ENCODE measurements at places on chromosomes 3 and 15.

DNA sequence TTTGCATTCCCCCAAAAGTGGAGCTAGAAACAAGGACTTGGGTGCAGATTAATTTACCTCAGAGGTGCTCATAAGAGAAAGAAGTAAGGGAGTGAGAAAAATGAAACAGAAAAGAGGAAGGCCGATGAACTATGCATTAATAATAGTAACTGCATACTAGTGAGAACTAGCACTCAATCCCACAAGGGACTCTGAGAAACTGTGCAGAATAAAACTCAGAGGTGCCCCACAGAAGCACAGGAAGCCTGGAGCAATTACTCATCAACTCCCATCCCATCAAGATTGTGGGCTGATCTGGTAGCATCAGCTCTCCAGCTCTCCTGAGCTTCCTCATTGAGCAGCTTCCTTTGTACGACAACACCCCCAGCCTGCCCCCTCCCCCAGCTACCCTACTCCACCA, 50.8 kb downstream of the CLDN18 start:
- DNase-seq: no peak

GRCh38 chr3:45012577-45012976, 13.5 kb upstream of the CLEC3B start:
- no peak for DNase-seq

- no peak for DNase-seq
These were observed 78.1 kb downstream of the STT3B start for GRCh38 chr3:31610700-31611275.

GRCh38 chr3:72797773-72798543, 50.3 kb downstream of the SHQ1 start:
- no peak for DNase-seq

DNA sequence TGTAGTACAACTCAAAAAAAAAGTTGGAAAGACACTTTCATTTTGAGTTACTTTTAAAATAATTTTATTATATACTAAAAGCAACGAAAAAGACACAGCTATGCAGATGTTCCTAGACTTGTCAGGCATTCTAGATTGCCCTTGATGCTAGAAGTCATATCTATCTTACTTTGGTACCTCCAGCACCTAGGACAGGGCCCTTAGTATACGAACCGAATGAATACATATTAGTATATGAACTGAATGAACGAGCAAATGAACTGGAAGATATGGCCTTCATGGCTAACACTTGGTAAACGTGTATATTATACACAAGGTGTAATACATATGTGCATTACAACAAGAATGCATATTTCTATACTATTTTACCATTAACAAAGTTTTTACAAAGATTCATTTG, 24.1 kb downstream of the ATP13A5 start:
- DNase-seq: no peak

DNA sequence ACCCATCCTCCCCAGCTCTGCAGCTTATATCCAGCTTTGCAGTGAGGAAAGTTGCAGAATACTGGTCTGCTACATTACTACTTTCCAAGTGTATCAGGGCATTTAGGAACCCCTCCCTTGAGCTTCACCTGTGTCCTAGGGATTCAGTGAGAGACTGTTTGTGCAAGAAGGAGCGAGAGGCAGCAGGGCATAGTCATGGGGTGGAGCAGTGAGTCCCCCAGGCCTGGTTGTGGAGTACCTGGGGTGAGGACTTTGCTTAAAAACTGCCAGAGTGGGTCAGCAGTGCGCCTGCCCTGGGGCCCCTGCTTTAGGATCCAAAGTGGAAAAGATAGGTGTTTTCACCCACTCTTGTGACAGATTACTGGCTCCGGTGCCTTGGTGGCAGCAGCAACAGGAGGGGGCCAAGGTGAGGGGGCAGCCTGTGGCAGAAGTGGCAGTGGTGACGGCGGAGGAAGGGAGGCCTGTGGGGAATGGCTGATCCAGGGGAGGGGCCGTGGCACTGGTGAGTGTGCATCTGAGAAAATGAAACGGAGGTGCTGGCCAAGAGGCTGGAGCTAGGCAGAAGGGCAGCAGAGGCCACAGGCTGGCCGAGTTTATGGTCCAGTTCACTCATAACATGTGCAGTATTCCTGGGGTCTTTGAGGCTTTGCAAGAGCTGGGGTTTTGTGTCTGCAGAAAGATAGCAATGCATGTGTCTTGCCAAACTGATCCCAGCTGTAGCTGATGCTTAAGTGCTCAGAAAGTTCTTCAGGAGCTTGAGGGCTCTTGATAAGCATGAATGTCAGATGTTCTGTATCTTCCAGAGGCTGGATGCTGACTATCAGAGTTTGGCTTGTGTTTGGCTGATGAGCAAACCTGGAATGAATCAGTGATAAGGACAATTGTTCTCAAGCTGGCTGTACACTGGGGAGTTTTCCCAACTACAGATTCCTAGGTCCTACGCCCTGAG, 43.4 kb downstream of the GOLGA6A start:
- DNase-seq: no peak

DNA sequence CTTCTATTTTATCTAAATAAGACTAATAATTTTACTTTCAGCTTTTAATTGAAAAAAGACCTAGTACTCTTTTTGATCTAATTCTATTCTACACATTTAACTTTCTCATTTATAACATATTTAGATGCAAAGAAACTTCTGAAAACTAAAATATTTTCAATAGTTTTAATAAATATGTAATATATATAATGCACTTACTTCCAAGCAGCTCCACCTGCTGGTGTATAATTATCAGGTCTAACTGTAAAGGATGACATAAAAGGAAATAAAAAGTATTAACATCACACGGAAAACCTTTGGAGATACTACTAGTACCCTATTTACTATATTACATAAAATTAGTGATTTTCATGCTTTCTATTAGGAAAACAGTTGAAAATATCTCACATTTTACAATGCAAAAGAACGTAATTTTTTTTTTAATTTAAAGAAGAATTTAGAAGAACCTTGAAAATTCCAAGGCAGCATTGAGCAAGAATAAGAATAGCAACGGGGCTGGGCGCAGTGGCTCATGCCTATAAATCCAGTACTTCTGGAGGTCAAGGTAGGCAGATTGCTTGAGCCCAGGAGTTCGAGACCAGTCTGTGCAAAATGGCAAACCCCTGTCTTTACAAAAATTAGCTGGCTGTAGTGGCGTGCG, 10.2 kb downstream of the PLSCR5 start:
- no peak for DNase-seq

DNA sequence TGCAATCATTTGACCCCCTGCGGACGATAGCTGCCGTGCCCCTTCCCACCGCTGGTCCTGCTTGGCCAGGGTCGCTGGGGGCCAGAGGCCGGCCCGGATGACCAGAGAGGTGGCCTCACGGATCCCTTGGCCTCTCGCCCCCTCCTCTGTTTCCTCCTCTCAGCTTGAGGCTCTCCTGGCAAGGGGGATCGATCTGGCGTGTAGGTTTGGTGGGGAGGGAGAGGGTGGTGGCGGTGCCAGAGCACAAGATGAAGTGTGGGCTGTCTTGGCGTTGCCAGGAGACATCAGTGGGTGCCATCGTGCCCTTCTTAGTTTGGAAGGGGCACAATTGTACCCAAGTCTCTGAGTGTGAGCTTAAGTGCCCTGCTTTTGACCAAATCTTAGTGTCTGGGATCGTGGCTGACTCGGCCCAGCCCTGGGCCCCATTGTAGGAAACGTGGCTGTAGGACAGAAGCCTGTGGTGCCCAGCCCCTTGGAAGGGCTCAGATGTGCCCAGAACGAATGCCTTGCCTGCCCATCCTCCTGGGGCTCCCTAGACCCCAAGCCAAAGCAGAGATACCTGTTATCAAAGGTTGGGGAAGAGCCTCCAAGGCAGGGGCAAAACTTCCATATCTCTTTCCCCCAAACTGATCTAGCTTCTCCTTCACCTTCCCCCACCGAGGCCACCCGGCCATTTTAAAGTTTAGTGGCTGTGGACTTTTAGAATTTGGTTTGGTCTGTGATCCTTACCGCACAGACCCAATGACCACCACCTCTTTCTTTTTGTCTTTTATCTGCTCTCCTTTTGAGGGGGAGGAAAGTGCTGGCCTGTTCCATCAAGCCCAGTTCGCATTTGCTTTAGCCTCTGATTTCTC, 14.4 kb downstream of the NR2F2 start:
- DNase-seq: no peak

DNA sequence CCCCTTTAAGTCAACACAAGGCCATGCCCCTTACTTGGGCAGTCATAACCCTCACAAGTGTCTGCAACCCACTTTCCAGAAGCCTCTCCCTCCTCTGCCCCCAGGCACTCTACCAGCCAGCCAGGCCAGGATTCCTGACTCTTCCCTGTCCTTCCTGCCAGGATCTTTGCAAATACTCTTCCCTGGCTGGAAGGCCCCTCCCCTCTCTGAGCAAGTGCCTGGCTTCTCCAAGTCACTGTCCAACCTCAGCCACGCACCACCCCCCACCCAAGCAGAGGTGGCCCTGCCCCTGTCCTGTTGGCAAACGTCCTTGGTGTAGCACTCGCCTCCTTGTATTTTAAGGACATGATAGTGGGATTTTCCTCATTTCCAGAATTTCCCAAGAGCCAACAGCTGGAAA, 54.7 kb upstream of the USP3 start:
- no peak for DNase-seq

GRCh38 chr3:182524711-182525401, 268.4 kb upstream of the ATP11B start:
- no peak for DNase-seq

DNA sequence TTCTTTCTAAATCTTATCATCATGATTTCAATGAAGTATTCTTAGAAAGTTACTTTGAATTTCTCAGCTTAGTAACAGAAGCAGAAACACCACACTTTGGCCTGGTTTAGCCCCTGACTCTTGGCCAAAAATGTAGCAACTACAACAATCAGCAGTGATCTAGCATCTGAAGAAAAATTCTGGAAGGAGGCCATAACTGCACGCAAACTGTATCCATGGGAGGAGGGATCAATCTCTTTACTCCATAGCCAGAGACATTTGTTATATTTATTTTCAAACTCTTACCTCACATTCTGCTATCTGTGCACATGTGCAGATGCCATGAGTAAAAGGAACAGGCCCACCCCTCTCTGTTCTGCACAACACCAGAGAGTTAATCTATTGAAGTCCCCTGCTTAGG, 251.0 kb upstream of the P2RY1 start:
- DNase-seq: no peak

GRCh38 chr15:69417581-69417980, 3.4 kb downstream of the KIF23 start:
- DNase-seq: no peak

- no peak for DNase-seq
These were observed 49.0 kb downstream of the KY start for GRCh38 chr3:134601539-134602439.

DNA sequence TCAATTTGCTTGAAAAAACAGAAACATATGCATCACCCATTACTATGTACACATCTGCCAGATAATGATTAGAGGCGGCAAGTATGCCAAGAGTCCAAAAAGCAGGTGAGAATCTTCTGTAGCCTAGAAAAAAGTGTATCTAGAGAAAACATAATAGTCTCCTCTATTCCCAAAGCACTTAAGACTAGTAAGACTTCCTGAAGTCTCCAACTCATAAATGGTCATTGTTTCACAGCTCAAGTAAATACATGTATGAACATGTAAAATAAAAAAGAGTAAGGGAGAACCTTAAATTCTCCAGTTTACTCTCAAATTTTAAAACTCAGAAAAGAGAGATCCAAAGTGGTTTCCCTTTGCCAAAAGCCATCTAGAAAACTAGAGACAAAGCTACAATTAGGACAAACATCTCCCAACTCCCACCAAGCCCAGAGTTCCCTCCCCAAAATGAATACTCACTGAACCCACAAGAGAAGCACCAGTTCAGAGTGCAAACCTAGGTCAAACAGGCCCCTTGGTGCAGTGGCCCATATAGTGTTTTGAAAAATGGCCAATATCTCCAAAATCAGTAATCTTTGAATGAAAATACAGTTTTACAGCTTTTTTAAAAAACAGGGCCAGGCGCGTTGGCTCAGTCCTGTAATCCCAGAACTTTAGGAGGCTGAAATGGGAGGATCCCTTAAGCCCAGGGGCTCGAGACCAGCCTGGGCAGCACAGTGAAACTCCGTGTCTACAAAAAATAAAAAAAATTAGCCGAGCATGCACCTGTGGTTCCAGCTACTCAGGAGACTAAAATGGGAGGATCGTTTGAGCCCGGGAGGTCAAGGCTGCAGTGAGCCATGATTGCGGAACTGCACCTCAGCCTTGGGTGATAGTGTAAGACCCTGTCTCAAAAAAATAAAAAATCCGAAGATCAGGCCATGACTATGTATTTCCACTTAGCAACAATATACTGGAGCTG, 11.0 kb upstream of the MAP4 start:
- DNase-seq: no peak

- peak; percentile 77 for DNase-seq
These were observed 2.6 kb downstream of the CCDC9B start for GRCh38 chr15:40338041-40338657.

DNA sequence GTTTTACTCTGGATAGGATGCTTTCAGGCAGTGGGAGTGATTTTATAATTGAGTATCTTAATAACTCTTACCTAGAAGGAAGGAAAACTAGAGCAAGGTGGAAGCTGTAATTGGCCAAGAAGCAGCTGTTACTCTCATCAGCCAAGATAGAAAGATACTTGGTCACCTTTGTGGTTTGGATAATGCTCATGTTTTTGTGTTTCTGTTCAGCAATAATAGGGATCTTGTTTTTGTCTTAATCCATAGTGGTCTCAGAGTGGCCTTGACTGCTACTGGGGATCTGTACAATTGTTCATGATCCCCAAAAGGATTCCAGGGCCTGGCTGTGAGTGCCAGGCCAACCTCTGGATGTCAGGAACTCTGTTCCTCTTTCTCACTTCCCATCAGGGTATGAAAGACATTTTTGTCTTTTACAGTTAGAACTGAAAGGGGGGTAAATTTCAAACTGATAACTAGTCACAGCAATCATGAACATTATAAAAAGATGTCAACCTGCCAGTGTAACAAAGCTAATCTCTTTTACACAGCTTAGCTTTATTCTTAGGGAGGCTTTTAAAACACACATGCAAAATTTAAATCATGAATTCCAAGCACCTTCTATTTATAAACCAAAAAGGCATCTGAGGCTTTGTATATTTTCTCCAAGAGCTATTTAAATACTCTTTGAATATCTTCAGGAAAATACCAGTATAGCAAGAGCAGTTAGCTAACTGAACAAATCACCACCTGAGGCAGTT, 6.0 kb downstream of the UBL7 start:
- DNase-seq: no peak

- no peak for DNase-seq
These were observed 624 bp downstream of the BRK1 start for GRCh38 chr3:10116138-10116460.

DNA sequence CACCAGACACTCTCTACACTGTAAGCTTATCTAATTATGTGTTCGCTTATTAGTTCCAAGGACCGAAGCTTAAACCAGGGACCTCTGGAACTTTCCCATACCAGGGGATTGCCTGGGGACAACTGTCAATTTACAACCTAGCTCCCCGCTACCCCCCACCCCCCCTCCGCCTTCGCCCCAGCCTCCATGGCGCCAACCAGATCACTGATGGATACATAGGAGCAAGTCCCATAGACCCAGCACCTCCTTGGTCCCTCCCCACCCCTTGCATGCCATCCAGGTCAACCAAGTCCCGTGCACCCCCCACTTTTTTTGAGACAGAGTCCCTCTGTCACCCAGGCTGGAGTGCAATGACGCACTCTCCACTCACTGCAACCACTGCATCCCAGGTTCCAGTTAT, 930 bp upstream of the PDCD7 start:
- no peak for DNase-seq

GRCh38 chr3:45227946-45228345, 1.9 kb upstream of the TMEM158 start:
- no peak for DNase-seq

GRCh38 chr15:73474785-73475184, 31.8 kb downstream of the REC114 start:
- no peak for DNase-seq

All from stimulated activated CD4-positive, alpha-beta T cell treated with anti-CD3 and anti-CD28 coated beads, Interleukin-4, amount 100 ng/mL, for 48 hours (primary cell).